ENCODE measurements at places on chromosomes 2 and 18. TPM values are rescaled to one million over a fixed set of nuclear protein-coding genes. Genes with fewer than 3 reads are reported as not detected.

DNA sequence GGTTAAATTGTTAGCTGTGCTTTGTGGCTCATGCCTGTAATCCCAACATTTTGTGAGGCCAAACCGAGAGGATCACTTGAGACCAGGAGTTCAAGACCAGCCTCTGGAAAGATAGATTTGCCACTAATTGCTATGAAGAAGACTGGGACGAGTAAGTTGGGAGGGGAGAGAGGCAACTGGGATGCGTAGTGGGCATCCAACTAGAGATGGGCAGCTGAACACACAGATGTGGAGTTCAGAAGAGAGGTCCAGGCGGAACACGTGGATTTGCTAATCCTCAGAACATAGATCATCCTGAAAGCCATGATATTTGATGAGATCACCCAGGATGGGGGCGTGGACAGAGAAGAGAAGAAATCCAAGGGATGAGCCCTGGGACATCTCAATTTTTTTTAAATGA is 48.7 kb downstream of the CYP26B1 start:
- DNase-seq: no peak

The CRACDL gene
- 6.3 TPM for total RNA-seq

The GCG gene
- total RNA-seq: not detected

DNA sequence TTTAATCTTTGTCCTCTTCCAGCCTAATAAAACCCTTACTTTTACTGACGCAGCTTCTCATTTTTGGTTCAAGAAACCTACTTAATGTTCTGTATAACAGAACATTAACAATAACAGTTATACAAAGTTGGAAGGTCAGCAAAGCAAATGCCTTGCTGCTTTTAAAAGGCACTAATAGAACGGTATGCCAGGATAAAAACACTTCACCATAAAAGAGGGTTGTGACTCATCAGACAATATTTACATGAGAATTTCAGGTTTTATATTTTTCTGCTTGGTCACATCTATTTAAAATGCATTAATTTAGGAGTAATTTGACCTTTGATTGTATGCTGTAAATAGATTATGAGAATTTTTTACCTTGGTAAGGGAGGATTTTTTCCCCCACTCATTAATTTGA is 3.0 kb downstream of the KLHL41 start:
- peak; percentile 39 for DNase-seq

The RFTN2 gene
- under 0.01 TPM for total RNA-seq

- peak; percentile 17 for DNase-seq
These were observed 490.0 kb downstream of the TXNL1 start for GRCh38 chr18:56148373-56148772.

- no peak for DNase-seq
These were observed 158.3 kb downstream of the EML6 start for GRCh38 chr2:54881759-54882158.

The KRTCAP3 gene
- total RNA-seq: 3.5 TPM

- DNase-seq: peak; percentile 94
These were observed 27.4 kb upstream of the CCNYL1 start for GRCh38 chr2:207683879-207684627.

GRCh38 chr2:26059542-26059941 is 25.7 kb downstream of the RAB10 start:
- no peak for DNase-seq

The DUSP2 gene
- 0.17 TPM for total RNA-seq

The EVA1A gene
- total RNA-seq: 82.8 TPM

DNA sequence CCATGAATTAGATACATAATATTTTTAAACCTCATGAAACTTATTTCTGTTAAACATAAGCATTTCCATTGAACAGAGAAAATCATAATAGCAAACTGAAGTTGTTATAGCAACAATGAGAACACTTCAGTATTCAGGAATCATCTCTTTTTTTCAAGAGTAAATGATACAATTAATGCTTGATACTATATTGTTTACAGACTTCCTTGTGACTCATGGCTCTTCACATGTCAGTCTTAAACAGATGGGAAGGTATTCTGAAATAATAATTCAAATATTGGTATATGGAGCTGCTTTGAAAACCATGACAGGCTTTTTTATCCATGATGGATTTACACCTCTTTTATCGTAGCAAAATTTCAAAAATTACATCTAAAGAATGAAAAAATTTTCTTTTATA is 226.5 kb upstream of the RBMS1 start:
- no peak for DNase-seq

DNA sequence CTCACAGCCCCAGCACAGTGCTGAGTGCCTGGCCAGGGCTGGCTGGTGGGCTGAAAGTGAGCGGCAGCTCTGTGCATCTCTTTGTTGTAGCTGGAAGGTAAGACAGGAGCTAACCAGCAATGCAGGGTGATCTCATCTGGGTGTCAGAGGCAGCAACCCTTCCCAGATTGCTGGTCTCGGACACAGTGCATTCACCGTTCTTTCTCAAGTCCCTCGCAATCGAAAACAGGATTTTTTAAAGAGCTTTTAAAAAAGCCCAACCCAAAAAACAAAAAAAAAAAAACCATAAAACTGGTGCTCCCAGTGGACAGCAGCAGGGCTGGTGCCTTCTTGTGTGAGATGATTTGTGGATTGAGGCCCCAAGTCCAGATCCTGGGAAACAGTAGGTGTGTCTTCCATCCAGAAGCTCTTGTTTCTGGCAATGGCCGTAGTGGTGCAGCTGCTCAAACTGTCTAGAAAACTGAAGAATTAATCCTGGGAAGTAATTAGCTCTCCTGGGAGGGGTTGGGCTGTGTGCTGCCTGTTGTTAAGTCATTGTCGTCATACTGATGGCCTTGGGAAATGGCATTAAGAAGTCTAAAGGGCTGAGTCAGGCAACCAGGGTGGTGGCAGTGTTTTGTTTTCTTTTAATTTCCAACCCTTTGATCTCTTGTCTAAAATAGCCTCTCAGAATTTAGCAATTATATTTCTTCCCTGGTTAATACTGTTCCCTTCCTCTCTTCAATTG is 156.7 kb downstream of the KLHL29 start:
- peak; percentile 69 for DNase-seq

DNA sequence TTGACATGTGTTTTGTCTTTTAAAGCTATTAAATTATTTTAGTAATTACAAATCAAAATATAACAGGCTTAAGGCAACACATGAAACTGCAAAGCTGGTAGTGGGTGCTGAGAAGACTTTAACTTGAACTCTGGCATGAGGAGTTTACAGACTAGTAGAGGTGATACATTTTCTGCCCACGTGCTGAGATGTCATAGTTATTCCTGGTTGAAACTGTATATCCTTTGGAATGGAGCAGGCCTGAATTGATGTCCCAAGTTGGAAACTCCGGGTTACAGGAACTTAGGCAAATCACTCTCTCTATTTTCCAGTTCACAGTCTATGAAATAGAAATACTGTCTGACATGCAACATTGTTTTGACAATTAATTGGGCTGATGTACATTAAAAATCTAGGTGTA is 177.1 kb upstream of the NOL4 start:
- DNase-seq: no peak

GRCh38 chr2:217040099-217040498 is 180.2 kb upstream of the TNP1 start:
- no peak for DNase-seq

- no peak for DNase-seq
These were observed 679 bp downstream of the RNF144A start for GRCh38 chr2:6917761-6918421.

The PJVK gene
- 3.3 TPM for total RNA-seq

- DNase-seq: peak; percentile 37
These were observed 229.1 kb upstream of the SLC14A2 start for GRCh38 chr18:45386041-45386655.

DNA sequence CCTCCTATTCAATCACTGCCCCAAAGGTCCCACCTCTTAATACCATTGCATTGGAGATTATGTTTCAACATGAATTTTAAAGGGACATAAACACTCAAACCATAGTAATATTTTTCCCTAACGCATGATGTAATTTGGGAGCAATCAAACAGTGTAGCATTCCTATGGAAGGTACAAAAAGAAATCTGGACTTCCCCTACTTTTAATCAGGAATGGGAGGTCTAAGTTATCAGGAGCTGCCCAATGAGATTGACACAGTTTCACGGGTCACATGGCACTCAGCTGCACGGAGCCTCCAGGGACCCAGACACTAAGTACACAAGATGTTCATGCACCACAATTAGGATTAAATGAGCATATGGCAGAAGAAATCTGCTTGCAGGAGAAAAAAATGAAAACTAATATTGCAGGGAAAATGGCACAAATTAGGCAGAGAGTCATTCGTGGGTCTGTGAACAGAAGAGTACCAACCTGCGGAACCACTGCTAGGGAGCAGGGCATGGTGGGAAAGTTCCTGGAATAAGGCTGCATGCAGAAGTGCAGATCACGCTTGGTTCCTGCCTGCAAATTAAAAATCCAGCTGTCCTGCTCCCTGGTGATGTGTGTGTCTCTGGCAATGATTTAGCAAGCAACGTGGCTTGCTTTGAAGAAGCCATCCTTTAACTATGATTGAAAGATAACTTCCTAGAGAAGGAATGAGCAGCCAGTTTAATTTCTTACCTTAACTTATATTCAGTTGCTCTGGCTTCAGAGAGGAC is 326.6 kb upstream of the ID2 start:
- no peak for DNase-seq

The MAB21L4 gene
- 5.2 TPM for total RNA-seq

DNA sequence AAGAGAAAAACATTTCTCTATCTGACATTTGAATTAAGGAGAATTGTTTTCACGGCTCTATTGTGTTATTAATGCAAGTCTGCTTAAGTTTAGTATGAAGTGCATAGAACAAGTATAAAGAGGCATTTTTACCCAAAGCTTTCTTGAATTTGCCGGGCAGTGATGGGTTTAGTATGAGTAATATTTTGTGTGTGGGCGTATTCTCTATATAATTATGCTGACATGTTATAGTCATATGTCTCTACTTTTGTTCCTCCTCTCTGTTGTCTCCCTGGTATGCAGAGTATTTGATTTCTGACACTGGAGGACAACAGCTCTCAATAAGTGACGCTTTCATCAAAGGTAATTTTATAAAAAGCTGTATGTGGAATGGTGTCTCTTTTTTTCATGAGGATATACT is 45.9 kb downstream of the PIKFYVE start:
- DNase-seq: no peak

DNA sequence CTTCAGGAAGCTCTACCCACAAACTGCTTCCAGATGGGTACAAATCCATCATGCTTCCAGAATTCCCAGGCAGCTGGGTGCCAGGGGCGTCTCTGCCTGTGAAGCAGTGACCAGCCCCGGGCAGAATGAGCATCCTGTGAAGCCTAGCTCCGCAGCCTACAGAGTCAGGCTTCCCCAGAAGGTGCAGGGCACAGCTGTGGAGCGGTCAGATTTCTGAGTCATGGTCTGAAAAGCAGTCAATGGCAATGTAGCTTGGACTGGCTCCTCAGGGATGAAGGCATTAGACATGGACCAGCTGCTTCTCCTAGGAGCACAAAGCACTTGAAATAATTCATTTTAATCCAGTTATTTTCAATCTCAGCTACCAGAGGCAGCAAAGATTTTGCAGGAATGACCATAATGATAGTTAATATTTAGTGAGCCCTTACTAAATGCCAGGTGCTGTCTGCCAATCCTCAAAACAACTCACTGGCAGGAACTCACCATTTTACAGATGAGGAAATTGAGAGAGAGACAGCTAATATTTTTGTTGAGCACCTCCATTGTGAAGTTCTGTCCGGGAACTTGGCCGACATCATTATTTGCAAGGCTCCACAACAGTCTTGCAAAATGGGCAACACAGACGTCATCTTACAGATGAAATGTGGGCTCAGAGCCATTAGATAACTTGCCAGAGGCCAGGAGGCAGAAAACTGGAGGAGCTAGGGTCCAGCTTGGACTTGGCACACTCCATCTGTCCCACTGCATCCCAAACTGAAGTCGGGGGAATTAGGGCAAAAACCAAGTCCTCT is 31.7 kb downstream of the ACMSD start:
- no peak for DNase-seq

DNA sequence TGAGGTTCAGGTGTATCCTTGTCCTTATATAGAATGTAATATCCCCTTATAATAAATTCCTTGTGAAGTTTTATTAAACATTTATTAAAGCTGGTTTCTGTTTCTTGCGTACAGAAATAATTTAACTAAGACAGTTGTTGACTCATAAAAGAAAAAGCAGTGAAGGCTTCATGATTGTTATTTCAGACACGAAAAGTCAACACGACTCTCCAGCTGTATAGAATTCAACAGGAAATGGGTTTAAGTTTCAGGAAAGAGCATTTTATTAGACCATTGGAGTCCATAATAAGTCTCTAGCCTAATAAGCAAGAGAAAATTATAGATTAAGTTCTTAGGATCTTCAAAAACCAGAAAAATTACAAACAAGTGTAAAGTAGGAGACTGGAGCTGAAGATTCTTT is 62.2 kb downstream of the KCNE4 start:
- DNase-seq: no peak

- no peak for DNase-seq
These were observed 103.8 kb downstream of the EPHA4 start for GRCh38 chr2:221468317-221468716.

The GTF2A1L gene
- 0.50 TPM for total RNA-seq

The ATOH8 gene
- total RNA-seq: 12.9 TPM

The CCDC88A gene
- 26.7 TPM for total RNA-seq

GRCh38 chr2:72083751-72084583 is 63.7 kb downstream of the CYP26B1 start:
- no peak for DNase-seq

- DNase-seq: no peak
These were observed 19.1 kb downstream of the IAH1 start for GRCh38 chr2:9493478-9493877.

DNA sequence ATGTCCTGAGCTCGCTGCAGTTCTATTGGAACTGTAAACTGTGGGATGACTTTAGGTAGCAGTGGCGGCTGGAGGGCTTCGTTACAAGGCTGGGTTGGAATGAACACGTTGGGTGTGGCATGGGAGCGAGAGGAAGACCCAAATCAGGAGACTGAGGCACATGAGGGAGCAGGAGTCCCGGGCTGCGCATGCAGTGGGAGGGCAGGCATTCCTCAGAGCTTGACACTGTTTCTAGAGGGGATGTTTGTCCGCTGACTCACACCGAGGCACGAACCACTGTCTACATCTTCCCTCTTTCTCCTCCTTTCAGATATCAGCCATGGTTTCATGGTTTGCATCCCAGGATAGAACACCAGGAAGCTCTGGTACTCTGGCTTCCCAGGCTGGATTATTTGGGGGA is 40.6 kb upstream of the LAMA1 start:
- DNase-seq: peak; percentile 5

All from renal cortical epithelial cell (primary cell).